Cerebellar nuclear complex (tissue), 1 donor: ENCODE measurements at places on chromosomes 5 and 9.
A peak's percentile ranks its signal among the peaks of the same experiment; 100 is the strongest.

DNA sequence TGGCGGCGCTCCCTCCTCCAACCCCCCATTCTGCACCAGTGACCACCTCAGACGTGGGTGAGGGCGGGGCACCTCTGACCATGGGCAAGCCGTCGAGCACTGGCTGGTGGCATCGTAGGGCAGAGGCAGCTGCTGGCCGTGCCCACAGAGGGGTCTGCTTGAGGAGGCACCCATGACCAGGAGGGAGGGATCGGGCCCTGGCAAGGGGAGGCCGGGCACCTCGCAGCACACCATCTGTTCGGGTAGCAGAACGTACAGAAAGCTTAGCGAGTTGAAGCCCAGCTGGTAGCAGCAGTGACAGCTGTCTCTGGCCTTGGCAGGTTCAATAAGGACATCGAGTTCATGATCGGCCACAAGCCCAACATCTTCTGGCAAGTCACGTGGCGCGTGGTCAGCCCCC is 4.3 kb upstream of the SLC6A18 start:
- no peak for DNase-seq

DNA sequence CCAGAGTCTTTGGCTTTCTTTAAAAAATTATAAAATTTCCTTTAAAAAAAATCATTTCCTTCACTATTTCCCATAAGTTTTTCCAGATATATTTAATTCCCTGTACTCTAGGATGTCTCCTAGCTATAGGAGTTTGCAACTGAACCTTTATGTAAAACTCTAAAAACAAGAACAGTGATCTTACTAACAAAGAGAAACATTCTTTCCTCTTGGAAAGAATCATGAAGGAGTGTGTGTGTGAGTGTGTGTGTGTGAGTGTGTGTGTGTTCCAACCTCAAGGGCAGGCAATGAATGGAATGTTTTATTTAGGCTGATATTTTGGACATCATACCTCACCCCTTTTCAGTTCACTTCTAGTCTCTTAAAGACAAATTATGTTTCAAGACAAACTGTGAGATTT is 309.2 kb downstream of the CEMIP2 start:
- no peak for DNase-seq

DNA sequence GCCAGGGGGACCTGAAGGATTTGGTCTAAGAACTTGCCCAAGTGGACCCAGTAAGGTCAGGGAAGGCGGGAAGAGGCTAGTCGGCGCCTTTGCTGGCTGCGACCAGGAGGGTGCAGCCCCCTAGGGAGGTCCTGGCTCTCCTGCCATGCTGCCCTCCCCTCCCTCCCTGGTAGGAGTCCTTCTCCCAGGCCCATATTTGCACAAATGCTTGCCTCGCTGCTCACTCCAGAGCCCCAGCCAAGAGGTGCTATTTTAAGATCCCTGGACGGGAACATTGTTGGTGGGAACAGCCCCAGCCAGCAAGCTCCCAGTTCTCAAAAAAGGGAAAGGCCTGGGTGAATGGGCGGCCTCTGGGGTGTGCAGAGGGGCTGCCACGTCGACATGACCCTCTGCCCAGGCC is 4.3 kb upstream of the IL17B start:
- DNase-seq: no peak

- no peak for DNase-seq
Observed at GRCh38 chr5:127696683-127697082, 6.5 kb upstream of the CCDC192 start.

GRCh38 chr9:98477884-98478283 is 222.4 kb upstream of the TBC1D2 start:
- peak; percentile 49 for DNase-seq

GRCh38 chr9:133605446-133605845 is 3.7 kb downstream of the FAM163B start:
- DNase-seq: no peak

DNA sequence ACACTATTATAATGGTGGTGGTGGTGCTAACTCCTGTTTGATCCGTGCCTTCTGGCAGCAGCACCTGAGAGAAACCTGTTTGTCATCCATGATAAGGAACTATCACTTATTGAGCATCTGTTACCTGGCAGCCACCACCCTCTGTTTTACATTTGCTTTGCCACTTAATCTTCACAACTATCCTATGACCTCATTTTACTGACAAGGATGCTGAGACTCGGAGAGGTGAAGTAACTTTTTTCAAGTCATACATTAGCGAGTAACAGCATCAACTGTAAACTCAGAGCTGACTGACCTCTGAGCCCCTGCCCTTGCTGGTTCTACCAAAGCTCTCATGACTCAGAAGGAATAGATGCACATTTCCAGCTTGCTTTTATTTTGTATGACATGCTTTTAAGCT is 81.1 kb downstream of the EGFLAM start:
- DNase-seq: no peak

- no peak for DNase-seq
Observed at GRCh38 chr9:96408409-96409280, 9.5 kb downstream of the ZNF367 start.

DNA sequence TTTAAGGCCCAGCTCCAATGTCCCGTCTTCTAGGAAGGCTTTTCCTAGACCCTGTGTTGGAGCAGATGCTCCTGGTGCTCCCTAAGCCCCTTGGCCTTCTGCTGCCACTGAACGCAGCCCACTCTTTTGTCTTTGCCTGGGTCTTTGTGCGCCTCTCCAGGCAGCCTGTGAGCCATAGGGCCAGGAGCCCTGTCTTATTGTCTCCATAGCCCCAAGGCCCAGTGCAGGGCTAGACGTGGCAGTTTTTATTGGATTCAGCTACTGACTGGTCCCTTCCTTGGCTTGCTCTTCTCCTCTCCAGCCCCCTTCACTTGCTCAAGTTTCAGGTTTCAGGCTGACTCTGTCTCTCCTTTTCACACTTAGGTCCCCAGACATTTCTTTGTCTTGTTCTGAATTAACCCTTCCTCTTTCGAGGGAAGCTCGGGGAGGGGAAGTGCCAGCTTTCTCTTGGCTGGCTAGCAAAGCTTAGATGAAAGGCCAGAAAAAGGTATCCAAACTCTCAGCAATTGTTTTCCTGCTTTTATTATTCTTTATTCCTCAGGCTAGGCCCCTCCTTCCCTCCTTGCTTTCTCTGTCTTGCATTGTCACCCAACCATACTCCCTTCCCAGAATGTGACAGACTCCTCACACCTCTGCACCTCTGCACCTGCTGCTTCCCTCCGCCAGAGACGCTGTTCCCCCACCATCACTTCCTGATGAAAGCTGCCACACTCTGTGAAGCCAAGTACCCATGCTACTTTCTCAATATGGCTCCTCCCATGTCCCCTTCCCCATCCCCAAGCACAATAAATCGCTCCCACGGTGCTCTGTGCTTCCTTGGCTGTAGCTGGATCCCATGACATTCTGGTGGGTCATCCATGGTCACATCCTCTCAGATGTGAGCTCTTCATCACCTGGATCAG is 101.6 kb upstream of the CPEB4 start:
- no peak for DNase-seq

DNA sequence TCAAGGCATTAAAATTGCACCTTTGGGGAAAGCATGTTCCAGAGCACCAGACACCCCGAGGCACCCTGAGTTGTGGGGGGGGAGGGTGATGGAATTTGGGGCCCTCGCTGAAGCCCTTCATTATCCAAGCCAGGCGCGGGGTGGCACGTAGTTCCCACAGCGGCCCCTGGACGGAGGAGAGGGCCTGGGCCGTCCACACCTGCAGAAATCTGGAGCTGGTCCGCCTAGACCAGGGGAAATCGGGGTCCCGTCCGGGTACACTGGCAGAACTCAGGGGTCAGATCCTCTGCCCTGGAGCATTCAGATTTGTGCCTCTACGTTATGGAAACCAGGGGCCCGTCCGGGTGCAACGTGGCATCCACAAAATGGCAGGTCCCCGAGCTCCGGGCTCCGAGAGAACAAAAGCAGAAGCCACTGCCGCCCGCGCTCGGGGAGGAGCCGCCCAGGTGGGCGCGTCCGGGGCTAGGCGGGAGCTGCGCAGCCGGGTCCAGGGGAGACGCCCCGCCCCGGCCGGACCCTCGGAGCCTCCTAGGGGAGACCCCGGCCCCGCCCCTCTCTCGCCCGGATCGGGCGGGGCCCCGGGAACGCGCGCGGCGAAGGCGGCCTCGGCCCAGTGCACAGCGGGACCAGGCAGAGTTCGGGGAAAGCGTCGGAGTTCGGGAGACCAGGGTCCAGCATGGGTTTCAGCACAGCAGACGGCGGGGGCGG is at the start of gene PLEKHG4B:
Gene PLEKHG4B (plus strand): TSS at position 613 of the 708 bp plus-strand sequence. CDS start 64 bp downstream, at position 677.
- no peak for DNase-seq

DNA sequence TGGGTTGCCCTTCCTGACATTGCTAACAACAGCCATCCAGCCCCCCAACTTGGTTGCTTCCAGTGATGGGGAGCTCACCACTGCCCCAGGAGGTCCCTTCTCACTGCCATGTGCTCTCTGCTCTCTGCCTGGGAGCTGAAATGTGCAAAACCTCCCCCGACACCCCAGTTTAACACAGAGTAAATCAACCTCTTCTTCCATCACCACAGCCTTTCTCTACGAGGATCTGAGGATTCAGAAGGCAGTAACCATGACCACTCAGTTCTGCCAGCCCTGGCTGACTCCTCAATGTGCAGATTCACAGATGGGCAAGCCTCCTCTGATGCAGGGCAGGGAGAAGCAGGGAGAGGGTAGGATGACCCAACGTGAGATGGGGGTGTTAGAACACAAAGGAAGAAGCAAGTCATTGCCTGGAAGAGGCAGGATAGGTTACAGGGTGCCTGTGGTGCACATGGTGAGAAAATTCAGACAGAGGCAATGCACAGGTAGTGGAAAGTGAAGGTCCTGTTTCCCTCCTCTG is 185.0 kb downstream of the DAB2IP start:
- DNase-seq: no peak

GRCh38 chr9:95316794-95317118 is 753 bp downstream of the FANCC start:
- no peak for DNase-seq

DNA sequence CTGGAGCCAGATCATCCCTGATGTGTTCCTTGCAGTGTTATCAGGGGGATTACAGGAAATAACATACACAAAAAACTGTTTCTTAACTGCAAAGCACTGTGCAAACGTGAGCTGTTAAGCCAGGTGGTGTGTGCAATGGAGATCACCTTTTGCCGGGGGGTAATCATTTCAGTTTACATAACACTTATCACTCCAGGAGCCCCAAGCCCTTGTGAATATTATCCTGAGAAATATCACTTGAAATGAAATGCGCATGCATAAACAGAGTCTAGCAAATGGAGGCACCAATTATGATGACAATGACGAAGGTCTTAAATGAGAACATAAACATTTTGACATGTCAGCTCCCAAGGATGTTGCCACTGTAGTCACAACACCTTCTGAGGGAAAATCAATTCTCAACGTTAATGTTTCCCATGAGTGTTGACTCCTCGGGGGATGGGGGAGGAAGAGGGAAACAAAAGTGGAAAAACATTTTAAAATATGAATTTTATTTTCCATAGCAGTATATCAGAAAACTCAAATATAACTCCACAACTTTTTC is 54.5 kb upstream of the RAD23B start:
- no peak for DNase-seq

GRCh38 chr5:125725691-125726090 is 697.5 kb upstream of the GRAMD2B start:
- no peak for DNase-seq

GRCh38 chr9:2616692-2617377 is 4.8 kb upstream of the VLDLR start:
- DNase-seq: no peak

DNA sequence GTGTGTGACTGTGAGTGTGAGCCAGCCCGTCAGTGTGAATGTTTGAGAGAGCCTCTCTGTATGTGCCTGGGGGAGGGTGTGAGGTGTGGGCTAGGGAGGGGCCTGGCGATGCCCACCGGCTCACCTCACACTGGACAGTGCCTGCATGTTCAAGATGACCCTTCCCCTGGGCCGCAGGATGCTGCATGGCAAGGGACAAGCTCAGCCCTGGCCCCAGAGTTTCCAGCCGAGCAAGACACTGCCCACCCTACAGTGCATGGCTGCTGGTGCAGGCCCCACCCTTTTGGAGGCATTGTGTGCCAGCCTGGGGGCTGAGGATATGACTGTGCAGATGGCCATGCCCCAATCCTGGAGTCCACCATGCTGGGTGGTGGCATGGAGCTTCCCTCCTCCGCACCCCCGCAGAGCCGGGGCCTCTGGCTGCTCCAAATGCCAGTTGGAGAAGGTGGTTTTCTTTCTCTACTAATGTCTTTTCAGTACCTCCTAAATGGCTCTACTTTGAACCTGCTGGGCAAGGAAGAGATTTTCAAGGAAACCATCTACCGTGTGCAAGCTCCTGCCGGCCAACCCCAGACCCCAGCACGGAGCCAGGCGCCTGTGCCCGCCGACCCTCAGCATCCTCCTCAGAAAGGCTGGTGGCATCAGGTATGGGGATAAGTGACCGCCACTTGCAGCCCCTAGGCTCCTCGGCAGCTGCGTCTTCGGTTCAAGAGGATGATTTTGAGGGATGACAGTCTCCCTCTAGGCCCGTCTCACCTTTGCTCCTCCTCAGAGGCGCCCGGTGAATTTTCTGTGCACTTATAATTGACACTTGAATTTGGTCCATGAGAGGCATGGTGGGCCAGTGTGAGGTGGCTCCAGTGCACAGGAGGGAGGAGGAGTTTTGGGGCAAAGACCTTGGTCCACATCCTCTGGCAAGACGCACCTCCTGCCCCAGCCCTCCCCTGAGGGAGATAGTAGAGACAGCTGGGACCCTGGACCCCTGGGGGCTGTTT is 27.7 kb downstream of the FGD3 start:
- no peak for DNase-seq

DNA sequence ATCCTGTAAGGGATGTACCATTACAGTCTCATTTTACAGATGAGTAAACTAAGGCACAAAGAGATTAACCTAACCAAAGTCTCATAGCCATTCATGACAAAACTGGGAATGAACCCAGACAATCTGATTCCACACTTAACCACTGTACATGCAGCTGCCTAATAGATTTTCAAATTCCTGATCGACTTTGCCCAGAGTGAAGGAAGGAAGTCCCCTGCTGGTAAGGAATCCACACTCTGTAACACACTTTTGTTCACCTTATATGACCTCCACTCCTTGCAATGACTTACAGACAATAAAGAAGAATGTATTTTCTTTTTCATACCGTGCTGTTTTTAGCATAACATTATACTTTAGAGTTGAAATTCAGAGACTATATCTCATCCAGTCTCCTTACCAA is 31.3 kb upstream of the PLPP6 start:
- no peak for DNase-seq
